Peyer's patch (tissue), 4 donors: ENCODE measurements at places on chromosomes 11 and 22. TPM values are rescaled to one million over a fixed set of nuclear protein-coding genes. Genes with fewer than 3 reads are reported as not detected.

IRAG1 gene
- 13.7 TPM for total RNA-seq

OR10D3 gene
- not detected for total RNA-seq

- DNase-seq: no peak
- no peaks in the 10 kb centered on the region for H3K36me3 ChIP-seq
- H3K4me3 ChIP-seq: no peak overlapping the region
- H3K27ac ChIP-seq: no peak overlapping the region
Observed at GRCh38 chr11:73193251-73194033, 24.6 kb upstream of the P2RY2 start.

- H3K27ac ChIP-seq: no peak overlapping the region
- DNase-seq: no peak
- H3K4me3 ChIP-seq: no peak overlapping the region
- no peaks in the 10 kb centered on the region for H3K27me3 ChIP-seq
Observed at GRCh38 chr11:38867338-38867737, 2269.3 kb upstream of the RAG2 start.

DNA sequence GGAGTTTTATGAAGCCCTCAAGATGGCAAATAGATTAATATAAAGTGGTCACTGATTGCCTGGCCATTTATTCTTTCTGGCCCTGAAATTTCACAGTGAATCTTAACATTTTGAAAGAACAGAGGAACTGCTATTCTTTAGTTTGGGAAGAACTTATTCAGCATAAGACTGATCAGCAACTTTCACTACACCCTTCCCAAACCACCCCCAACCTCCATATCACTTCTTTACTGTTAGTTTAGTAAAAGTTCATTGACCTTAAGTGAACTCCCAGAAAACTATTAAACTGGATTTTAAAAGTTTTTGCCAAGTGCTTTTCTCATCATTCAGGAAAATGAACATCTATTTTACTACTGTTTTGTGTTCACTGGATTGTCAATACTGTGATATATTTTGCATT is 77.4 kb downstream of the NARS2 start:
- H3K4me1 ChIP-seq: no peaks in the 10 kb centered on the region
- H3K36me3 ChIP-seq: no peaks in the 10 kb centered on the region
- H3K4me3 ChIP-seq: no peak overlapping the region
- H3K27ac ChIP-seq: no peak overlapping the region
- DNase-seq: no peak
- no peaks in the 10 kb centered on the region for H3K27me3 ChIP-seq

- no peak overlapping the region for H3K4me3 ChIP-seq
- no peaks in the 10 kb centered on the region for H3K27me3 ChIP-seq
- no peaks in the 10 kb centered on the region for H3K36me3 ChIP-seq
- DNase-seq: no peak
Observed at GRCh38 chr11:112902361-112903011, 58.7 kb upstream of the NCAM1 start.

DNA sequence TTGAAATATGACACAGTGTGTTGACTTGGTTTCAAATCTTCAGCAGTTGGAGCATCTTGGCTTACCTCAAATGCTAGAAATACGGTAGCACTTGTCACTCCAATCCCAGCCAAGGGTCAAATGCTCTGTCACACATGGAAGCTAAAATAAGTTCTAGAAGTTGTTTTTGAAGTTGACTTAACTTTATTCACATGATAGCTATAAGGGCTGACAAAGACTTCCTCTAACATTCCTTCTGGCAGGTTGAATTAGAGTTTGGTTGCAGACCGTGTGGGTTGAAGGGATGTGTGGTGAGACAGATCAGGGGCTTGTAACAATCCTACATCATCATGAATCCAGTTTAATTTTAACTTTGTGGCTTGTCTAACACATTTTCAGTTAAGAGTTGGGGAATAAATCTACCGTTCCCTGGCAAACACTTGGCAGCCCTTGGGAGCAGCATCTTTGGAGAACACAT is 4.6 kb downstream of the SLN start:
- no peaks in the 10 kb centered on the region for H3K27me3 ChIP-seq
- no peaks in the 10 kb centered on the region for H3K4me1 ChIP-seq
- H3K36me3 ChIP-seq: no peaks in the 10 kb centered on the region
- no peak for DNase-seq
- H3K27ac ChIP-seq: no peak overlapping the region

- DNase-seq: no peak
- H3K4me1 ChIP-seq: no peaks in the 10 kb centered on the region
- H3K27me3 ChIP-seq: no peaks in the 10 kb centered on the region
- no peaks in the 10 kb centered on the region for H3K36me3 ChIP-seq
- no peak overlapping the region for H3K27ac ChIP-seq
Observed at GRCh38 chr11:106304274-106304673, 226.8 kb downstream of the AASDHPPT start.

DNA sequence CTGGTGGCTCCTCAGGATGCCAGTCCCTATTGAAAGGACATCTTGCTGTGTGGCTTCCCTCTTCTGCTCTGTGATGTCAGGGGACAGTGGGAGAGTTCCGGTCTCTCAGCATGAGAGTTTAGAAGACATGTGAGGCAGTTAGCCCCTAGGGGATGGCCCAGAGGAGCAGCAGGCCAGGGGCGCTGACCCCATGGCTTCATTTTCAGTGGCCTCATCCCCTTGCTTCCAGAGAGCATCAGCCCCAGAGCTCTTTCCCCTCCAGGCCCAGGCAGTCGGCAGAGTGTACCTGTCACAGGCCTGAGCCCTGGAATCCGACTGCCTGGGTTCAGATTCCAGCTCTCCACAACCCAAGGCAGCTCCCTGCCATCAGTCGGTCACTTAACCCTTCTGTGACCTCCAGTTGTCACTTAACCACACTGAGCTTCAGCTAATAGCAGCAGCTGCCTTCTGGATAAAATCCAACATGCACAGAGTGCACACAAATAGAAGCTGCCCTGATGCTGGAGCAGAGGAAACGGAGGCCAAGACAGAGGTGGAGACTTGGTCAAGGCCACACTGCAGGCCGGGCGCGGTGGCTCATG is 14.1 kb upstream of the LRRC10B start:
- H3K4me3 ChIP-seq: no peak overlapping the region
- no peak for DNase-seq
- no peaks in the 10 kb centered on the region for H3K36me3 ChIP-seq
- H3K27ac ChIP-seq: no peak overlapping the region
- H3K4me1 ChIP-seq: peaks cover 6% of the 10 kb centered on the region

DNA sequence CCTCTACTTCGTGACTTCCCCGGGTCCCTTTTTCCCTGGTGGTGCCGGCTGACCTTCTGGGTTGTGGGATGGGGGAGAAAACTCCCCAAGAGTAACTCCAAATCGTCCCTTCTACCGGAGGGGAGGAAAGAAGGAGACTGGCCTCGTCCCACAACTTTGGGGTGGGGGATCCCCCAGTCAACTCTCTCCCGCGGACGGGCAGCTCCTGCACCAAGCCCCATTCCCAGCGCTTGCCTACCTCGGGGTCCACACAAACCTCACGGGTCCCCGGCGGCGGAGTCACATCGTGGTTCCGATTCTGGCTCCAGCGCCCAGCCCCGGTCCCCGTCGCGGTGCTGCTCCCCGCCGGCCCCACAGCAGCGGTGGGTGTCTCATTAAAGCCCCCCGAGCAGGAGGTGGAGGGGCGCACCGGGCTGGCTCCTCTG is 317 bp downstream of the BDNF start:
- H3K4me3 ChIP-seq: peak overlapping the region; percentile 15
- DNase-seq: no peak
- no peaks in the 10 kb centered on the region for H3K36me3 ChIP-seq
- peaks cover 4% of the 10 kb centered on the region for H3K4me1 ChIP-seq
- no peak overlapping the region for H3K27ac ChIP-seq

- H3K27me3 ChIP-seq: no peaks in the 10 kb centered on the region
- no peaks in the 10 kb centered on the region for H3K4me1 ChIP-seq
Observed at GRCh38 chr11:134797411-134798089, 385.5 kb upstream of the B3GAT1 start.

DNA sequence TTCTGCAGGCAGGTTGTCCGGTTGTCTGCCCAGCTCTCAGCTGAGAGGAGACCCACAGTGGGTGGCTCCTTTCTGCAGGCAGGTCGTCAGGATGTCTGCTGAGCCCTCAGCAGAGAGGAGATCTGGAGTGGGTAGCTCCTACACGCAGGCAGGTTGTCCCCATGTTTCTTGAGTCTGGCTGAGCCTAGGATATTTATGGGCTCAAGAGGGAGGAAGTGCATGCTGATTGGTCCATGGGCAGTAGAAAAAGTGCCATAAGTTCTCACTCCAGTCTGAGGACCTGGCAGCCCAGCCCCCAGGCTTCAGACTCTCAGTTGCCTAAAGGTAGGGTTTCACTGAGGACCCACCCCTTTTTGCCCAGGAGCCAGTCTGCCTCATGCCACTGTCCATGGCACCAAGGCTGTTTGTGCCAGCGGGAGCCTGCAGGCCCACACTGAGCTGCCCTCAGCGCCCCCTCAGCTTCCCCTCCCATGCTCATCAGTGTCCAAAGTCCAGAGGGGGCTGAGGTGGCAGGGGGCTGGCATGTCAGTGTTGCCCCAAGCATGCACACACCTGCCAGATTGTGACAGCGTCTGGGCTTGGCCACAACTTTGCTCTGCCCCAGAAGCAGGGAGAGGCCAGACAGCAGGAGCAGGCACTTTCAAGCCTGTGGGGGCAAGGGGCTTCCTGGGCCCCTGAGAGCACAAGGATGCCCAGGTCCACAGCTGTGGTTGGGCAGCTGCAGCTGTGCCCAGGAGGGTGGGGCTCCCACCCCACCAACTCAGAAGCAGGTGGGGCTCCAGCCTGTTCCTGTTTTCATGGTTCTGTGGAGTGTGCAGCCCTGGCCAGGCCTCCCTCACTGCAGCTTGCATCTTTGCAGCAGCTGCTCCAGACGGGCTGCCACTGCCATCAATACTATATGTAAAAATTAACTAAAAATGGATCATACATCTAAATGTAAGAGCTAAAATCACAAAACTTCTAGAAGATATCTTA is 3.8 kb upstream of the RNF141 start:
- H3K4me3 ChIP-seq: no peak overlapping the region
- H3K27ac ChIP-seq: peak overlapping the region; percentile 23
- H3K36me3 ChIP-seq: no peaks in the 10 kb centered on the region
- H3K4me1 ChIP-seq: no peaks in the 10 kb centered on the region
- DNase-seq: peak; percentile 76
- H3K27me3 ChIP-seq: no peaks in the 10 kb centered on the region

DNA sequence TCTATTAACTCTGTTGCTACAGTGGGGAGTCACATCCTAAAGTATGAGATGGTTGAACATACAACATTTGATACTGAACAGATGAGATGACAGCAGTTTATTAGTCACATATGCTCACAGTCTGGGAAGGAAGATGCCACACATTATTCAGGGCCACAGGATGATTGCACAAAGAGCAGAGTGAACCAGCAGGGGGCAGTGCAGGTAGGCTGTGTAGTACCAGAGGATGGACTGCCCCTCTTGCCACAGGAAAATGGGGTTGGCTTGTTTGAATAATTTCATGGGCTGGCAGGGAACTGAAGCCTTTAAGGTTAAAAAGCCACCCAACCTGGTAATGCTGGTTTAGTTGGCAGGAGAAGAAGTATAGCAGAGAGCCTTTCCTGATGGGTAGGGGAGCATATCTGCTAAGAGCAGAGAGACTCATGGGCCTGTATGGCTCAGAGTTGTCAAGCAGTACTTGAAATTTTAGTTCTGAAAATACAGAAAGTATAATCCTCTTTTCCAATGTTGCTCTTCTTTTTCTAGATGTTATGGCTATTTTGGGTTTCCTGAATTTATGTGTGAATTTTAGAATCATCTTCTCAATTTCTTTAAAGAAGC is 180.4 kb upstream of the B3GAT1 start:
- DNase-seq: peak; percentile 69
- H3K4me1 ChIP-seq: no peaks in the 10 kb centered on the region
- no peaks in the 10 kb centered on the region for H3K36me3 ChIP-seq
- H3K4me3 ChIP-seq: no peak overlapping the region
- no peak overlapping the region for H3K27ac ChIP-seq

- no peaks in the 10 kb centered on the region for H3K27me3 ChIP-seq
- H3K36me3 ChIP-seq: no peaks in the 10 kb centered on the region
- peaks cover 36% of the 10 kb centered on the region for H3K4me1 ChIP-seq
Observed at GRCh38 chr11:44305470-44306051, 4.4 kb downstream of the ALX4 start.

GRCh38 chr11:65643971-65644370 is 6.1 kb downstream of the SIPA1 start:
- no peaks in the 10 kb centered on the region for H3K27me3 ChIP-seq
- H3K36me3 ChIP-seq: peaks cover 12% of the 10 kb centered on the region
- no peak for DNase-seq

GRCh38 chr22:50698546-50698945 is 25.9 kb downstream of the SHANK3 start:
- no peak overlapping the region for H3K4me3 ChIP-seq
- H3K27me3 ChIP-seq: no peaks in the 10 kb centered on the region
- no peak overlapping the region for H3K27ac ChIP-seq
- H3K36me3 ChIP-seq: no peaks in the 10 kb centered on the region

GRCh38 chr11:124644426-124645280 is 22.0 kb downstream of the TBRG1 start:
- peak; percentile 37 for DNase-seq
- peak overlapping the region; percentile 25 for H3K4me3 ChIP-seq
- H3K36me3 ChIP-seq: peaks cover 12% of the 10 kb centered on the region
- H3K4me1 ChIP-seq: no peaks in the 10 kb centered on the region
- no peak overlapping the region for H3K27ac ChIP-seq
- H3K27me3 ChIP-seq: no peaks in the 10 kb centered on the region

GRCh38 chr11:110429731-110430266 is at the start of gene FDX1:
FDX1 (plus strand) TSS chr11:110429948; CDS start chr11:110430121, 173 bp downstream.
- H3K27me3 ChIP-seq: no peaks in the 10 kb centered on the region
- H3K4me3 ChIP-seq: peak within 1 kb of the TSS; percentile 87
- H3K4me1 ChIP-seq: peaks cover 10% of the 10 kb centered on the region
- H3K27ac ChIP-seq: peak within 1 kb of the TSS; percentile 94

DNA sequence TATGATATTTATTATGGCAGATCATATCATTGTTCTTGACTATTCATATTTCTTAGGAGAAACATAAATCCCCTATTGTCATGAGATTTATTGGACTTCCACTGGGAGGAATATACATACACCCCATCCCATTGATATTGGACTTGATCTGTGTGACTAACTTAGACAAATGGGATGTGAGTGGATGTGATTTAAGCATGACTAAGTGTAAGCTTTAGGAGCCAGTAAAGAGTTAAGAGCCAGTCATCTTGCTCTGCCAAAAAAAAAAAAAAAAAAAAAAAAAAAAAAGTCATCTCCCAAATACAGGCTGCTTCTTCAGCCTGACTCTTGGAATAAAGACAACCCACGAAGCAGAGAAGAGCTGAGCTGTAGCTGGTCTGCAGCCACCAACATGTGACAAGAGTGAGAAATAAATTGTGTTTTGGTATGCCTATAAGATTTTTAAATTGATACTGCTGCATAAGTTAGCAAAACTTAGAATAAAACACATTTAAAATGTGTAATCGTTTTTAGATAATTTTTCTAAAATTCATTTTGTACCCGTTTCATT is 595.0 kb upstream of the LRRC4C start:
- H3K4me3 ChIP-seq: no peak overlapping the region
- no peaks in the 10 kb centered on the region for H3K27me3 ChIP-seq
- H3K4me1 ChIP-seq: no peaks in the 10 kb centered on the region
- no peaks in the 10 kb centered on the region for H3K36me3 ChIP-seq

DNA sequence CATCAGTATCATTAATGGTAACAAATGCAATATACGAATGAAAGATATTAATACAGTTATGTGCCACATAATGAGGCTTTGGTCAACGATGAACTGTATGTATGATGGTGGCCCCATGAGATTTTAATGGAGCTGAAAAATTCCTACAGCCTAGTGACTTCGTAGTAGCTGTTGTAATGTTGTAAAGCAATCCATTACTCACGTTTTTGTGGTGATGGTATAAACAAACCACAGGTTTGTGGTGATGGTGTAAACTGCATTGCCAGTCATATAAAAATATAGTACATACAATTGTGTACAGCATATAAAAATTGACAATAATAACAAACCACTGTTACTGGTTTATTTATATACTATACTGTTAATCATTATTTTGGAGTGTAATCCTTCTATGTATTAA is 27.4 kb upstream of the GRIA4 start:
- H3K4me3 ChIP-seq: no peak overlapping the region
- no peak for DNase-seq
- H3K27ac ChIP-seq: no peak overlapping the region
- no peaks in the 10 kb centered on the region for H3K36me3 ChIP-seq
- no peaks in the 10 kb centered on the region for H3K4me1 ChIP-seq
- no peaks in the 10 kb centered on the region for H3K27me3 ChIP-seq
